ENCODE measurements at places on chromosomes 7 and 10.
A peak's percentile ranks its signal among the peaks of the same experiment; 100 is the strongest.

- no peak for DNase-seq
Observed at GRCh38 chr7:80335511-80336231, 176.2 kb downstream of the GNAT3 start.

DNA sequence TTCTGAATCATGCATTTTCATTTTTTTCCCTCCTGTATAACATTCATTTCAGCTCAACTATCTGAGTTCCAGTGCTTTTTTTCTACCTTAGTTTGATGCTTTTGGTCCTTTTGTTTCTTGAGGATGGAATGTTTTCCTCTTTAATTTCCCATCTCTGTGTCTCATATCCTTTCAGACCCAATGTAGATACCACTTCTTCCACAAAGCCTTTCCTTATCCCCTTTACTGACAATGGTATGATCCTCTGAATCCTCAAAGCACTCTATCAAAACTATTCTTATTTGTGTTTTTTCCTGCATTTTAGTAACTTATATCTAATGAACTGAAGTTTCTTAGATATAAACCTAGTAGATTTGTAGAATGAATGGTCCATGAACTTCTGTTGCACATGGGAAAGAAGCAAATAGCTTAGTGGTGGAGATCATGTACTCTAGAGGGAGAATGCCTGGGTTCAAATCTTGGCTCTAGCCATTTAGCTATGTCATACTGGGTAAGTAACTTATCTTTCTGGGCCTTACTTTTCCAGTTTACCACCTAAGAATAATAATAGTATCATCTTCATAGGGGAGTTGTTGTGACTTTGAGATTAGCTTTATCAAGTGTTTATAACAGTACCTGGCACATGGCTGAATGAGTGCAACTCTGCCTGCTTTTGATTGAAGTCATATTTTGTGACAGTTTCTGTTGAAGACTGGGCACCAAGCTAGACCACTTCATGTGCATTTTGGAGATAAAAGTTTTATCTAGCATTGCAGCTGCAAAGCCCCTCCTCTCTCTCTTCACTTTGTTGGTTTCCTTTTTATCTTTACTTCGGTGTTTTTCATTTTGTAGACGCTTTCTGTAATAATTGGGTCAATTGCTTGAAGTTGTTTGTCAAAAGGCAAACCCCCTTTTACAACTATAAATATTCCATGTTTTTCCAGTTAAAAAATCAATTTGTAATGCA, 18.5 kb downstream of the STAM start:
- DNase-seq: no peak

DNA sequence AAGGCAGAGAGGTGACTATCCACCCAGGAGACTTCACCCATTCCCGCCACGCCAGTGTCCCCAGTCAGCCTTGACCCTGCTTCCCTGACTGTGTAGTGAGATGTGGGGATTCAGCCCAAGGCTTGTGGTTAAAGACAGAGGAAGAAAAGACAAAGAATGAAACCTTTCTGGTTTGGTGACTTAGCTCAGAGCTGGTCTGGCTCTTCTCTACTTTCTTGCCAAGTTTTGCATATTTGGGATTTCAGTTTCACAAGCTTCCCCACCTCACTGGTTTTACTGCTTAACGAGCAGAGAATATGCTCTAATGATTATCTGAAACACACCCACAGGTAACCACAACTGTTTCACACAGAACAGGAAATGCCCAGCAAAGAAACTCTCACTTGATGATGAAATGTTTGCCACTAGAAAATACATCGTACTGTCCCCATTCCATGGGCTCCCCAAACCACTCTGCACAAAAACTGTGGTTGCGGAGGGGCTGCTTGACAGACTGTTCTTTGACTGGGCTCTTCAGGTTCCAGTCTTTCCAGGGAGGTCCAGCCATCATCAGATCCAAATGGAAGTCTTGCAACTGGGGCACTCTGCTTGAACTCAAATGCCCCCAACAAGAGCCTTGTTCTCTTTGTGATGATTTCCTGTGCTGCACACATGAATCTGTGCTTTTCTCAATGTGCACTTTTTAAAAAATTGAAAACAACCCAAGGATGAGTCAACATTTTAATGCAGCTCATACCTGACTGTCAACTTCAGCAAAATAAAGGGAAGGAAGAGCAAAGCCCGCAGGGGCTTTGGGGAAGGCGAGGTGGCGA, 95.5 kb downstream of the CTBP2 start:
- peak; percentile 19 for DNase-seq

GRCh38 chr10:49161411-49161997, 26.7 kb downstream of the TMEM273 start:
- DNase-seq: no peak

DNA sequence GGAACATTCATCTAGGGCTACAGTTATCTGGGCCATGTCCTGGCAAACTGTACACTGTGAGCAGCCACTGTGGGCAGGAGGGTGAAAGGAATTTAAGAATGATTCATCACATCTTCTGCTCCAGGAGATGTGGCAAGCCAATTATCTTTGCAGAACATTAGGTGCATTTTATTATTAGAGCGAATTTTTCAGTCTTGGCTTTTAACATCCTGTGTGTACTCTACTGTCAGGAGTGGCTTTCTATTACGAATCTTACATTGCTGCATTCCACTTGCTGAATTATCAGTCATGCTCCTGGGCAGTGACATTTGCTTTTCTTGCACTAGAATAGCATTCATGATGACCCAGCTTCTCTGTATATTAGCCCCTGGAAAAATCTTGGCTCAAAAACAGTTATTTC, 109.2 kb upstream of the TARP start:
- DNase-seq: no peak

- DNase-seq: no peak
Observed at GRCh38 chr10:13998163-13998835, 332.4 kb downstream of the FRMD4A start.

- DNase-seq: no peak
Observed at GRCh38 chr10:128908099-128908498, 558.9 kb upstream of the MGMT start.

GRCh38 chr10:759898-760477, 70.5 kb upstream of the DIP2C start:
- no peak for DNase-seq

Data from stimulated activated CD4-positive, alpha-beta T cell treated with anti-CD3 and anti-CD28 coated beads, Interleukin-4, amount 100 ng/mL, for 24 hours (primary cell).